ENCODE measurements at places on chromosomes 12 and 14.

DNA sequence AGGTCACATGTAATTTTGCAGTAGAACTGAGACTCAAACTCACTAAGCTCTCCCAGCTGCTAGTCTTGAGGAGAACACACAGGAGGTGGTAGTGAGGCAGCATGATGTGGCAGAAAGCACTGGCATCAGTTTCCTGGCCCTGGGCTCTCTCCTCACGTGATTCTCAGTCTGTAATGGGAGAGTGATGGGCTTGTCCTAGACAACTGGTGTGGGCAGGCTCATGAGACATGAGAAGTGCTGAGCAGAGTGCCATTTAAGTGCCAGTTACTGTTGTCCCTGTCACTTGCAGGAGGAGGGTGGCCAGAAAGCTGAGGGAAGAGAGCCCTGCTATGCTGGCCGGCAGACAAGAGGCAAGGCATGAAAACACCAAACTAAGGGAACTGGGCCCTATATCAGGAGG lies 48.5 kb upstream of the OVCH1 start:
- DNase-seq, result no peak

DNA sequence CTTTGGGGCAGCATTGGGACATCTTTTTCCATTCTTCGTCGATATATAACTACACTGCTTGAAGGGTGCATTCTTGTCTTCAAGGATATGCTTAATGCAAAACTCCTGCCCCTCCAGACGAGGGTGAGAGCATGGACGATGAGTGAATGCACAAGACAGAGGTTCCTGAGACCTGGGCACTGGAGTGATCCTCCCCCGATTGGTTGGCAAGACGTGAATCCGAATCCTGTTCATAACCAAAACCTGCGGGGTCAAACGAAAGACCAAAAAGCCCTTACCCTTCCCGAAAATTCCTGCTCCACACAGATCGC lies 684 bp downstream of the KANSL2 start:
- DNase-seq, result no peak

GRCh38 chr12:95385246-95386035 lies 88.5 kb upstream of the METAP2 start:
- no peak for DNase-seq

DNA sequence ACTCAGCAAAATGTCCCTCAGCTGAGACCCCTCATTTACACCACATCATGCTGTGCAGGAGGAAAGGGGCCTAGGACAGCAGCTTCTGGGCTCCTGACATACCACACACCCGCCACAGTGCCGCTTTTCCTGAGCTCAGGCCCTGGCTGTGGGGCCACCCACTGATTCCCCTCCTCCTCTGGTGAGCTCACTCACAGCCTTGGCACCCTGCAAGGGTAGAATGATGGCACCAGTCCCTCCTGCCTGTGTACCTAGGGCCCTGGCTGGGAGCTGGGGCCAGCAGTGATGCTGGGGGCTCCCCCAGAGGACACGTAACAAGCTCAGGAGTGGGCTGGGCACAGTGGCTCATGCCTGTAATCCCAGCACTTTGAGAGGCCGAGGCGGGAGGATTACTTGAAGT lies 44.4 kb downstream of the PLEKHD1 start:
- DNase-seq, result no peak

DNA sequence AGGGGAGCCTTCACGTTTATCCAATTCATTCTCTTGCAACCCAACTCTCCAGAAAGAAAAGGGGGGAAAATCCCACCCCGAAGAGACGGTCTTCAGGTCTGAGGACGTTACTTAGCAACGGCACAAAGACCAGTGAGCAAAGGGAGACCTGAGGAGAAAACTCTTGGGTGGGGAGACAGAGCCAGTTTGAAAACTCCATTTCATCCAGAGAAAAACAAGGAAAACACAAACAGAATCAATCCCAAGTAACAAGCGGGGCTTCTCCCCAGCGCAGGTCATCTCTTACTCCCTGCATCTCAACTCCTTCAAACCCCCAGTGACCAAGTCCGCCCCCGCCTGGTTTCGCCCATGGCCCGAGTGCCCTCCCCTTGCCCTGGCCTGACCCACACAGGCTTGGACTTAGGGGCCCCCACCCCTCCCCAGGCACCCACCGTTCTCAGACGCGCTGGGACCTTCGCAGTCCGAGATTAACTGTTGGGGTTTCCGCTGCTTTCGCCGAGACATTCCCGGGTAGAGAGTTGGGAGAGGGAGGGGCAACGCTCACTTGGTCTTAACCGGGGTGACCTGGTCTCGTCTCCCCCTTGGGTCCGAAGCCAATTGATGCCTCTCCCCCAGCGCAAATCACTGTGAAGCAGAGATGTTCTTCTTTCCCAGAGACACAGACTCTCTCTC lies 10.4 kb upstream of the SALL2 start:
- DNase-seq, result no peak

GRCh38 chr14:86334355-86334754 lies 804.4 kb downstream of the FLRT2 start:
- DNase-seq, result no peak

- no peak for DNase-seq
Measured at GRCh38 chr14:35234012-35234805, 58.0 kb upstream of the PSMA6 start.

- no peak for DNase-seq
Measured at GRCh38 chr14:38207377-38207735, 348 bp upstream of the SSTR1 start.

GRCh38 chr14:72420749-72421474 lies 473.0 kb downstream of the DPF3 start:
- peak; percentile 27 for DNase-seq

DNA sequence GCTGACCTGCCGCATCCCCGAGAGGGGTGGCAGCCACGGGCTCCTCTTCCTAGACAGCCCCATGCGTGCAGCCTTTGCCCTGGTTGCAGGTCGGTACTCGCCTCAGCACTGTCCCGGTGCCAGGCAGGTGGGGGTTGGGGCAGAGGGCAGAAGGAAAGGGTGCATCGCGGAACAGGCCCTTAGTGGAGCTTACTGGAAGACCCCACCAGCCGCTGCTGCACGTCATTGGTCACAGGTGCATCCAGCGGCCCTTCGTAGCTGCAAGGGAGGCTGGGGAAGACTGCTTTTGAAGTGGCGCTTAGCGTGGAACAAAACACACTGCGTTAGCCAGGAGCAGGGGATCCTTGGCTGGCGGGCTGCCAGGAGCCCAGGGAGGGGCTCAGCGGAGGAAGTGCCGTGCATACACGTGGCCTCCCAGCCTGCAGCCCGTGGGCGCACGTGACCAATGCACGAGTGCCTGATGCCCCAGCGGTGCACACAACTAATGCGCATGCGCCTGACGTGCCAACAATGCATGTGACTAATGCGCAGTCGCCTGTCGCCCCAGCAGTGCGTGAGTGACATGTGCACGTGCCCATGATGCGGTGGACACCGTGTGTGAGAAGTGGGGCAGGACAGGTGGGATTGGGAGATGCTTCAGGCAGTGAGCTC lies 5.0 kb upstream of the EP400 start:
- no peak for DNase-seq

GRCh38 chr14:53947094-53947445 lies 9.6 kb downstream of the BMP4 start:
- DNase-seq, result no peak

- DNase-seq, result no peak
Measured at GRCh38 chr14:36665887-36666415, 4.3 kb downstream of the PAX9 start.

DNA sequence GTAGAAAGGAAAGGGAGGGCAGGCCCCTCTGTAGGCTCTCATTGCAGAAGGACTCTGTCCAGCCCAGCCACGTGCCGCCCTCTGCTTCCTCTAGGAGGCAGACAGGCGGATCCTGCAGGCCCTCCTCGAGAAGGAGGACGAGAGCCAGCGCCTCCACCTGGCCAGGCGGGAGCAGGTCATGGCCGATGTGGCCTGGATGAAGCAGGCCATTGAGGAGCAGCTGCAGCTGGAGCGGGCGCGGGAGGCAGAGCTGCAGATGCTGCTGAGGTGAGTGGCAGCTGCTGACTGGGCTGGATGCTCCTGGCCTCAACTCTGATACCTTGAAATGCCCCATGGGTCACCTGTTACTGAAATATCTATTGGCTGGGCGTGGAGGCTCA lies 10.9 kb downstream of the TCHP start:
- DNase-seq, result no peak

DNA sequence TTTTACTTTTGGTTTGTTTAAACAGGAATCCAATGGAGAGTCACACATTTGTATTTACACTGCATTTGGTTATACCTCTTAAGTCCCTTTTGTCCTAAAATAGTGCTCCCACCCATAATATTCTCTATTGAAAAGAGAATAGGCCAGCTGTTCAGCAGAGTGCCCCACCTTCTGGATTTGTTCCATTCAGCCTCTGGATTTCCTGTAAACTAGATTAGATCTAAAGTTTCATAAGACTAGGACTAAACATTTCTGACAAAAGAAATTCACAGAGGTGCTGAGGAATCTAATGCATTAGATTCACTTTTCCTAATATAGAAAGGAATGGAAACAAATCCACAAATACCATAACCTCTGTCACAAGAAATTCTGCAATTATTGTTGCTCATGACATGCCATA lies 38.1 kb downstream of the GCH1 start:
- DNase-seq, result no peak

- no peak for DNase-seq
Measured at GRCh38 chr12:131085125-131085815, 131.6 kb downstream of the ADGRD1 start.

- DNase-seq, result no peak
Measured at GRCh38 chr12:2355604-2356003, 302.8 kb downstream of the CACNA1C start.

DNA sequence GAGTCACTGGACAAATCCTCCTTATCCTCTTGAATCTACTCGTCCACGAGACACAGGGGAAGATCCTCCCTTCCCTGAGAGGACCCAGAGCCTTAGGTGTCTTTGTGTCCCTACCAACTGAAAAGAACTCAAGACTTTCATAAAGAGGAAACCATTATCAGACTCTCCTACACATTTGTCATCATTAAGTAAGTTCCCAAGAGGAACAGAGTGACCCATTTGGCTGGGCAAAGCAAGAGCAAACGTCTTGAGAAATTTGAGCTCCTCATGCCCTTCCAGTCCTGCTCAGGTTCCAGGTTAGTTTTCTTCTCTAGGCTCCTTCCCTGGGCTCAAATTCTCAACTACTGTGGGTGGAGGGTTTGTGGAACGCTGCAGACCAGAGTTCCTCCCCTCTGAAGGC lies 5.7 kb downstream of the MLF2 start:
- no peak for DNase-seq

DNA sequence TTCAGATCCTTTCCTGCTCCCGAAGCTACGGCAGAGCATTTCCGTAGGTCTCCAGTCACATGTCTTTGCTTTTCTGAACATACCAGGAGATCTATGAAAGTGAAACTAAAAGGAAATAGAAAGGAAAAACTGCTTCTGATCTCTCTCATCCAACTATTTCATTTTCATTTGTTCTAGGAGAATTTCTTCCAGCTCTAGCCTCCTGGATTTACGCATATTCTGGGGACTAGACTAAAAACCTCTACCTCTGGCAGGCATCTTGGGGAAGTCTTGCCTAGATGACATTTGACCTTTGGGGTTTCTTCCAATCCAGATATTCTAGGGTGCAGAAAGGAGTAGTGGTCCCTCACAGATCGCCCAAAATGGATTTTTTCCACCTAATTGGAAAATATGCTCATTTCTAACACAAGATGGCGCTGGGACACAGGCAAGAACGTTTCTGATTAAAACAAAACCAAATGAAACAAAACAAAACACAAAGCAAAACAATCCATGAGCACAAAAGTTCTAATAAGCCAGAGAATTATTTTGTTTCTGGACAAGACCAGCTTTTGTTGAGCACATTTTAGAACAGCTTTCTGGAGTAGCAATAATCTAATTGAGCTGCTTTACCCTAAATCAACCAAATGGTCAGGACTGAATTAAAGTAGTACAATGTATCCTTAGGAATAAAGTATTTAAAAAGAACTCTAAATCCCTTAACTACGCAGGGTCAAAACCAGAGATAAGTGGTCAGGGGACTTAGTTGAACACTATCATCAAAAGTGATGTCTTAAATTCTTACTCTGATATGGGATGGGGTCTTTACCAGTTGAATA lies 12.3 kb upstream of the PARP11 start:
- no peak for DNase-seq

- DNase-seq, result no peak
Measured at GRCh38 chr14:68854421-68854820, 61.6 kb upstream of the ZFP36L1 start.

GRCh38 chr12:102633981-102634605 lies 153.7 kb upstream of the IGF1 start:
- DNase-seq, result no peak

GRCh38 chr12:45745861-45746277 lies 16.4 kb downstream of the ARID2 start:
- DNase-seq, result no peak

- DNase-seq, result no peak
Measured at GRCh38 chr14:102930753-102931579, 8.5 kb downstream of the AMN start.
